BE2C (cell line): ENCODE measurements at places on chromosomes 4 and X.
A peak's percentile ranks its signal among the peaks of the same experiment; 100 is the strongest.

GRCh38 chr4:183097231-183098018, 1.6 kb upstream of the WWC2 start:
- no peak for DNase-seq

DNA sequence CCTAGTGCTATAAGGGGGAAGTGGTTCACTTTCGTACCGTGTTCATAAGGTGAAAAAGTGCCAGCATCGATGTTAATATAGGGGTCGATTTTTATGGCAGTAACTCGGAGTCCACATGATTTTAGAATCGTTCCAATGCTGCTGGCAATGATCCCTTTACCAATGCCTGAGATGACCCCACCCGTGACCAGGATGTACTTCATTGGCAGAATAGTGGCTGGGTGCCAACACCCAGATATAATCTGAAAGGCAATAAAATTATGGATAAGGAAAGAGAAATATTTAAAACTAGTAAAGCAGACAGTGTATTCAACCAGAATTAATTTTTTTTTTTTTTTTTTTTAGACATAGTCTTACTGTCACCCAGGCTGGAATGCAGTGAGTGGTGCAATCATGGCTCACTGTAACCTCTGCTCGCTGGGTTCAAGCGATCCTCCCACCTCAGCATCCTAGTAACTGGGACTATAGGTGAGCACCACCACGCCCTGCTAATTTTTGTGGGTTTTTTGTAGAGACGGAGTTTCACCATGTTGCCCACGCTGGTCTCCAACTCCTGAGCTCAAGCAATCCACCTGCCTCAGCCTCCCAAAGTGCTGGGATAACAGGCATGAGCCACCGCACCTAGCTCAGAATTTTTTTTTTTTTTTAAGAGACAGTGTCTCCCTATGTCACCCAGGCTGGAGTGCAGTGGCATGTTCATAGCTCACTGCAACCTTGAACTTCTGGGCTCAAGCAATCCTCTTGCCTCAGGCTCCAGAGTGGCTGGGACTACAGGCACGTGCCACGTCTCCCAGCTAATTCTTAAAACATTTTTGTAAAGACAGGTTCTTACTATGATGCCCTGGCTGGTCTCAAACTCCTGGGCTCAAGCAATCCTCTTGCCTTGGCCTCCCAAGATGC, 9.5 kb downstream of the CTPS2 start:
- no peak for DNase-seq

DNA sequence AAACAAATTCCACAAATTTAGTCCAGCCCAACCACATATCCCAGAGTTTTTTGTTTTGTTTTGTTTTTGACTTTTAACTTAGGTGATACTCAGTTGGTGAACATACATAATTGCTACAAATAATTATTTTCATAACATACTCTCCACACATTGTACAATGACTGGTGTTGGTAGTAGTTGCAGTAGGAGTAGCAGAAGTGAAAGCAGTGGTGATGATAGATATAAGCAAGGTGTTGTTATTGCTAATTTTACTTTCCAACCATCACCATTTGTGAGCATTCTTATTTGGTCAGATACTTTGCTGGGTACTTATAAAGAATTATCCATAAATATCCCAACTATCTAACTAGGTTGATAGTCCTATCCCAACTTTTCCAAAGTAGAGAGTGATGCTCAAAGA, 47.3 kb downstream of the ARHGAP24 start:
- no peak for DNase-seq

DNA sequence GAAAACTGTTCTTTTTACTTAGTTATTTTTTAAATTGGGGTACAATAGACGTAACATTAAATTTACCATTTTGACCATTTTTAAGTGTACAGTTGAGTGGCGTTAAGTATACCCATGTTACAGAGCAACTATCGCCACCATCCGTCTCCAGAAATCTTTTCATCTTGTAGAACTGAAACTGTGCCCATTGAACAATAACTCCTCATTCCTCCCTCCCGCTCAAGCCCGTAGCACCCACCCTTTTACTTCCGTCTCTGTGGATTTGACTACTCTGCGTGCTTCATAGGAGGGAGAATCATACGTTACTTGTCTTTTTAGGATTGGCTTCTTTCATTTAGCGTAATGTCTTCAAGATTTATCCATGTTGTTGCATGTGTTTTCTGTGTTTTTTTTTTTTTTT, 55.3 kb downstream of the TMEM131L start:
- DNase-seq, result no peak

- no peak for DNase-seq
Measured at GRCh38 chr4:38902695-38903094, 35.1 kb downstream of the FAM114A1 start.

GRCh38 chrX:55638933-55639332, 15.7 kb downstream of the FOXR2 start:
- no peak for DNase-seq

DNA sequence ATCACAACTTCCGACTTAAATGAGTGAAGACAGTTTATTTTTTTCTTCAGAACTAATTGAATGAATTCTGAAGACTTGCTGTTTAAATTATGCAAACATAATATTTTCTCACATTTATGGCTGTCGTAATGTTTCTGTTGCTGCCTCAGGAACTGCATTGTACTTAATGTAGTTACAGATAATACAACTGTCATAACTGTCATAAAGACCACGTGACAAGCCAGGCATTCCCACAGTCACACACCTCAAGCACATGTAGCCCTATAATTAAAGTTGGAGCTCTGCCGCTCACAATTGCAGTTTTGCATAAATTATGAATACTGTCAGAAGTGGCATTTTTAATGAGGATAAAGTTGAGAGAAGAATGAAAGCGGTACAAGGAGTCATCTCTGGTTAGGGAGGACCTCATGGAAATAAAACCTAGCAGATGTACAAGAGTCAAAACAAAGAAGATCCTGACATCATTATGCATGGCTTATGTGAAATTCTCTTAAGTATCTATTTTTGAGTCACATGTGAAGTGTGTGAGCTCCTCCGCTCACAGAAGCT, 38.5 kb upstream of the GALNTL6 start:
- DNase-seq, result no peak

DNA sequence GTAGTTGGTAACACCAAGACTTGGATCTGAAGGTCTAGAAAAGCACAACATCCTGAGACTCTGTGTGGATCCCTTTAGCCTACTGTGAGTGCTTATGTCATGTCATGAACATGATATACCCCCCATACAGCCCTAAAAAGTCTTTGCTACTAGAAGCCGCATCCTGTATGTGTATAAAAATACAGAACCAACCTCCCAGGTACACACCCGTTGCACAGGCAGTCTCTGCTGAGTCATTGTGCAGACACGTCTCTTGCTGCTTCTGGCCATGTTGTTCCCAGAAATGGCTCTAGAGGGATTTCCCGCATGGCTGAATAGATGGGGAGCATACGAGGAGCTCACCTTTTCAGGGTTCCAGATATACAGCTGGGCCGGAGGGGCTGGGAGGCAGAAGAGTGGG, 93.3 kb downstream of the MAMLD1 start:
- DNase-seq, result no peak

DNA sequence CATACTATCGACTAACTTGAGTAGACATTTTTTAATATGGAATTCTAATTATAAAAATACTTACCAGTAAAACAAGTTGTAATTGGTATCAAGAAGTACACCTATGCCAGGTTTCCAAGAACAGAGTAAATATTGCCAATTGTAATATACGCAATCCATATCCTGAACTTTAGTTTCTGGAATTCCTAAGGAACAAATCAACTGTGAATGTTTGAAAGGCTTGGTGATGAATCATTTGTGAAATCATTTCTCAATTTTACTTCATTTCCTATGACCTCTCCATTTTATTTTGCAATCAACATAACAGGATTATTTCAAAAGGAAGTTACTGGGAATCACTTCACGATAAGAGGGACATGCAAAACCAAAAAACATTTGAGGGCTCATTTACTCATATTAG, 3.7 kb downstream of the IL13RA2 start:
- DNase-seq, result no peak

DNA sequence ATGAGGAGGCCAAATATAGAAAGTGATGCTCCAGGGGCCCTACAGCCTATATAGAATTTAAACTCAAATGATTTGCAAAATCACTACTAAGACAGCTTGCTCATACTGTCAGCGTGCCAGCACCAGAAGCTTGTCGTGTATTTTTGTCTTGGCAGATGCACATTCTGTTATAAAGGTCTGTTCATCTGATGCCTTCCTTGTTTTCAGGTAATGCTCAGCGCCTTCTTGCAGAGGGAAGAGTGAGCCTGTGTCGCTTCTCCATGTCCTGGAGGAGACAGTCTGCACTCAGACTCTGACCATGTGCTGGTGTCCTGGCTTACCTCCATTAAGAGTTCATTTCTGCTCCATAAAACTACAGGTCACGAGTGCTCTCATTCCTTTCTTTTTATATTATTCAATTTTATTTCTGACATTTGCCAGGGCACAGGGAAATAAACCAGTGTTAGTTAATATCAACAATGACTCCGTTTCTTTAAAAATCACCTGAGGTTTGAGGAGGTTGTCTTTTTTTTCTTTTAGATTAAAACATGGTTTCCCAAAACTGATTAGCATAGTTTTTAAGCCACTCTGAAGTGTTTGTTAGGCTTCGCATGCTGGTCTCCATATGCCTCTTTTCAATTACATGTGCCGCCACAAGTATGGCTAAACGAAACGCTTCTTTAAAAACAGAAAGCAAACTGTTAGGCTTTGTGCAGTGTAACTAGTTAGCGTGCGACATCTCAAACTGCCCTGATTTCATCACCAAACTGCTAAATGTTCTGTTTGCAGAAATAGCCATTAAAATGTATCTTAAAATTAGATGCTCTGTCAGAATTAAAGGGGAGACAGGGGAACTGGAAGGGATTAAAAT, 215.2 kb upstream of the GK2 start:
- peak; percentile 10 for DNase-seq

DNA sequence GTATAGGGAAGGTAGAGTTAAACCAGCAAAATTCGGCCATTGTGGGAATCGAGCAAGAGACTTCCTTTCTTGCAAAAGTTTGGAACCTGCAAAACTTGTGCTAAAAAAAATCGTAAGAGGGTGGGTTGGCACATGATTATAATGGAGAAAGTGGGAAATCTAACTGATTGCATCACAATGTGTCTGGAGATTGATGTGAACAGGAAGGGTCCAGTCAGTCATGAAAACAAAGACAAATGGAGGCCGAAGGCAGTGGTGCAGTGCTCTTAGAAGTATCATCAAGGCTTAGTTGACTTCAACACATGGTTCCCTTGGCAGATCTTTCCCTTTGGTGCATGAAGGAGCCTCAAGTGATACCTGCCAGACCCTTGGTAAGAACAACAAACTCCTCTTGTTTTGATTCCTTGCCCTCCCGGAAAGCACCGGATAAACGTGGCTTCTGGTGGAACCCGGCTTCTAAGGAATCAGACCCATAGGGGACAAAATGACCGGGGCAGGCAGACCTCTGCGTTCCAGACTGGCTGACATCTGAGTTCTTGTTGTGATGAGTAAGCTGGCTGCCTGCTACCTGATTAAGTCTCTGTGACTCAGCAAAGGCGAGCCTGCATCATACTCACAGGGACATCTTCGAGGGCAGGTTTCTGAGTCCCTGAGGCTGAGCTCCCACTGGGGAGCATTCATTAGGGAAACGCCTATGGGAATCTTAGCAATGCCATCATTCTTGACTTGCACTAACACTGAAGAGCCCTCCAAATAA, 87.7 kb upstream of the MAP3K15 start:
- DNase-seq, result no peak

DNA sequence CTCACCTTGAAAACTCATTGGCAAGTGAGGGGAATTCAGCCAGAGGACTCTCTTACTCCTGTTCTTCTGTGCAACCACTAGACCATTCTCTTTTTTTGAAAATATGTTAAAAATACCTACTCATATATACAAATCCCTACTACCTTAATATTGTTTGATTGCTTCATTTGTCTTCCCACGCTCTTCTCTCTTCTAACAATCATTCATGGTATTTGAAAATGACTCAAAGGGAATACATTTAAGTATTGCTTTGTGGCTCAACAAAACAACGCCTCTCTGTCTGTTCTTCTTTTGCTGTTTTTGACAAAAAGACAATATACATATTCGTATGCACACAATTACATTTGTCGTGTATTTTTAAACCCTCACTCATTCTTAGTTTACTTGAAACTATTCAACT, 589.4 kb downstream of the ANKRD50 start:
- no peak for DNase-seq

GRCh38 chr4:176467001-176467400, 147.2 kb downstream of the SPCS3 start:
- no peak for DNase-seq

DNA sequence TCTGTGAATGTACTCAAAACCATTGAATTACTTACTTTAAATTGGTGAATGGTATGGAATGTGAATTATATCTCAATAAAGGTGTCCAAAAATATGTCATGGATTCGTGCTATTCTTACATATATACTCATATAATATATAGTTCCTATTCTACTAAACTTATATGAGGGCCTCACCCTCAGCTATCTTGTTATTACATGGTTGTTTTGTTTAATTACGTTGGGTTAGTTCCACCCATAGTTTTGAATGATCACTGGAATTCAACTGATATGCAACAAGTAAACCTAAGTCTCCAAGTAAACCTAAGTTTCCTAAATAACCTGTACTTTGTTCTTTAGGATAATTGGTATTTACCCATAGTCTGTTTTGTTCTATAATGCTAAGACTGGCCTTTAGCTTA, 30.6 kb upstream of the CD99L2 start:
- DNase-seq, result no peak

DNA sequence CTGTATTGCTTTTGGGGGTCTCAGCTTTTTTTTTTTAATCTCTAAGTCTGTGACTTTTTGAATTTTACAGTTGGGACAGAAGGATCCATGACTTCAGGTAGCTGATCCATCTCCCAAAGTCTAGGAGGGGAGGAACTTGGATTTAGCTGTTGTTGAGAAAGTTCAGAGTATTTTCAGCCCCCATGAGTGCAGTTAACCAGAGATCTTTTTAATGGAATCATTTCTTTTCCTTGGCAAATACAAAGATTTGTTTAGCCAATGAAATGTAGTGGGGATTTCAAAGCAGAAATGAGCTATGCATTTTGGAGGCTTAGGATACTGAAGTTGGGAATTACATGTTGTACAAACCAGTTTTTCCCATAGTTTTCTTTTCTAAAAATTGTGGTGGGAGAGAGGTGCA, 18.1 kb downstream of the FNIP2 start:
- DNase-seq, result no peak
